ENCODE measurements at places on chromosomes 1 and 21.

GRCh38 chr1:235199441-235199840, 38.4 kb upstream of the RBM34 start:
- DNase-seq = peak; percentile 41

DNA sequence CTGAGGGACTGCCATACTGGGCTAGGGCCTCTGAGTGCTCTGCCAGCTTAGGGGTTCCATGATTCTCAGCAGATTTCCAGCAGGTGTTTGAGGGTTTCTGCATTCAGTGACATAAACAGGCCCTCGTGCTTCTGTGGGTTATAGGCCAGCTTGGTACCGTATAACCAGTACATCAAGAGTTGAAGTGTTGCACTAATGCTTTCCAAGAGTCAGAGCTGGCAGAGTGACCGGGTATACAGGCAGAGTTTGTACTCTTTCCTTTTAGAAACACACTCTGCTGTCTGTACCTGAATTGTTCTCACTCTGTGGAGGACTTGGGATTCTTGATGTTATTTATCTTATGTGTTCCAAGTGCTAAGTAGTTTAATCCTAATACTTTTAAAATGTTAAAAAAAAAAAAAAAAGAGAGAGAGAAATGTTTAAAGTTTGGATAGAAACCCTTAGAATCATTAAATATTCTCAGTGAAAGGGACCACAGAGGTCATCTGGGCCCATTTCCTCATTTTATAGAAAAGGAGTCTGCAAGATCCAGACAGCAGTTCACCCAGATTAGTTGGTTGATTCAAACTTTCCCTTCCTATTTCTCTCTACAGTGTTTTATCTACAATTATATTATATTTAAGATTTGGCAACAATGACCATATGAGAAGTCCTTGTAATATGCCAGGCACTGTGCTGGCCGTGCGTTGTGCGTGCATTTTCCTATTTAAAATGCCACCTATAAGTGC, 325.8 kb downstream of the KIF26B start:
- DNase-seq = no peak

DNA sequence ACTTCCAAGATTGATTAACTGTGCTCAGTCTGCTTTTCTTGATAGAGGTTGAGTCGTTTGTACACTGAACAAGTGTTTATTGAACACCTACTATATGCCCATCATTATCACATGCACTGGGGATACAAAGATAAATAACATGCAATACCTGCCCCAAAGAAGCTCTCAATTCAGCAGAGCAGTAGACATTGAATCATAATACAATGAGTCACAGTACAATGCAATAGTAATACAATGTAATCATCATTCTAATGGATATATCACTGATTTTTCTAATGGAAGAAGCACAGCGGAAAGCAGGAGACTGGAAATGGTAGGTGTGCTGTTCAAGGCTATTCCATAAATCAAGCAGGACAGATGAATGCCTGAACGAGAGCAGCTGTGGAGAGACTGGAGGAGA, 3.7 kb upstream of the SEC16B start:
- no peak for DNase-seq

DNA sequence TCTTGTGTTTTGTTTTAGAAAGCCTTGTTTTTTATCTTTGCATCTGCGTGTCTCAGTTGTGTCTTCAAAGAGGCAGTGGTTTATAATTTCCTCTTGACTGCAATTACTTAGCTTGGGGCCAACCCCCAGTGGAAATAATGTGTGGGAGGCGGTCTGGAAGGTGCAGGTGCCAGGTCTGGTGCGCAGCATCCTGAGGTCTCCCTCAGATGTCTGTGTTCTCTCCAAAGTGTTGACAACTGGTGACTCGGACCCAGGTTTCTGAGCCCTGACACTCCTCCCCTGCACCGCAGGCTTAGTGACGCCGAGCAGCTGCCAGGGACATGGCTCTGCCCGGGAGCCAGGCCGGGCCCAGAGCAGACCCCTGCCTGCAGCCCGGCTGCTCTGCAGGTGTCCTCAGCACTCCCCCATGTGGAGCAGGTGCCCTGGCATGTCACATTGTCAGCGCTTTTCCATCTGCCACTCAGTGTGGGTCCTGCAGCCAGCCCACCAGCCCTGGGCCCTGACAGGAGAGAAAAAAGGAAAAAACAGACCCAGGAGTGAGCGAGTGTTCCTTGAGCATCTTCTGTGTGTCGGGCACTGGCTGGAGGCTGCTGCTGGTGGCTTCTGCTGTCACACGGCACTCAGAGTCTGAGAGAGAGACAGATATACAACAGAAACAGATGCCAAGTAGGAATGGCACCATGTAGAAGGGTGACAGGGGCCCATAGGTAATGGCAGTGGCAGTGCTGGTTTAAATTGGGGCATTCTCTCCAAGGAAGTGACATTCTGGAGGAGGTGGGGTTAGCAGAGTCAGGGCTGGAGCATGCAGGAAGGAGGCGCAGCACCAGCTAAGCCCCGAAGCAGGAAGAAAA, 24.8 kb upstream of the SELENON start:
- DNase-seq = no peak

DNA sequence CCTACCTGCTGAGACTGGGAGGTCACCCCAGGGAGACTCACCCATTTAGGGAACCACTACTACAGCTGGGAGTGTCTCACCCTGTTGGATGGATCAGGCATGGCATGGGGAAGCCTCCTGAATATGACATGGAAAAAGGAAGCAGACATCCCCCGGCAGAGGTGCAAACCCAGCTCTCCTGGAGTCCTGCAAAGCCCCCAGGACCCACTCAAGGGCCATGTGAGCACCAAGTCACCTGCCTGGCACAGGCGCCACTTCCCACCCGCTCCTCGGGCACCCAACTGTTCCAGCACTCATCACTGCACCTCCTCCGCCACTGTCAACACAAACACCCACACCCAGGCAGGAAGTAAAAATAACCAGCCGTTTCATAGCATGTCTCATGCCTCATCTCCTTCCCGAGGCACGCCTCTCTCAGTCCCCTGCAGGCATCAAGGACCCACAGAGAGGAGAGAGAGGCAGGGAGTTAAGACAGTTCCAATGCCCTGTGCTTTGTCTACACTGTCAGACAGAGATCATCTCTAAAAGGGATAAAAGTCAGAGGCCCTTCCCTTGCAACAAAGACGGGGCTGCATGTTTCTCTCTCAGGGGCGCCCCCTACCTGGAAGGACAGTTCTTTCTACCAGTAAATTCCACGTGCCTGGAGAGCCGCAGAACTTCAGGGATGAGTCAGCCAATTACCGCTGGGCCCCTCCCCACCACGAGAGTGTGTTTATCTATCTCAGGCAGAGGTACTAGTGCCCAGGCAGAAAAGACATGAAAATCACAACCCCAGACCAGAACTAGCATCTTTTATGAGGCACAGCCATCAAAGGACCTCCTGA, 150.1 kb upstream of the SOD1 start:
- peak; percentile 31 for DNase-seq

DNA sequence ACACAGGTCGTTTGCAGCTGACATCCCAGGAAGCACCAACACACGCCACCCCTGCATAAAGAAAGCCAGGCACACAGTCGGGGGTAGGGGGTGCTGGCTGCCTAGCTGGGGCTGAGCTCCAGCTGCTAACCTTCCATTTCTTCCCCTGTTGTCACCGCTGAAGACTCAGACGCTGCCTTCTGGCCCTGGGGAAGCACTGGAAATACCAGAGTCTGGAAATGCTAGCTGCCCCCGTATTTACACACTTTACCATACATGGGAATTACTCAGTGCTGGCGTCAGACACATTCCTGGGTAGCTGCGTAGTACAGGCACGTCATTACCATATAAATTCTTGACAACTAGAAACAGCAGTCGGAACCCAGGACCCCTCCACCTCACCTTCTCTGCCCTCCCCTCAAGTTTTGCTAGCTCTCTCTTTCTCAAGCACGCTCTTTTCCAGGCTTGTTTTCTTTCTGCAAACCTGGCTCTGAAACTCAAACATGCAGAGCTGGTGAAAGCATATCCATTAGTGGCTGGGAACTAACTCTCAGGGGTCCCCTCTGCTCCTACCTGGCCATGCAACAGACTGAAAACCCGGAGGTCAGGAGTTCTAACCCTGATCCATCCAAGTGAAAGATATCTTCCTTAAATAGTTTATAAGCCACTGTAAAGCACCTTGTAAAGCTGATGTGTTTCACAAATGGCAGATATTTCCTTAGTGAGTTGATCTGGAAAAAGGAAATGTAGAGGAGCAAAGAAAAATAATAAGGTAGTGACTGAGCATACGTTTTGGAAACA, 3.3 kb downstream of the CSRP1 start:
- peak; percentile 93 for DNase-seq

DNA sequence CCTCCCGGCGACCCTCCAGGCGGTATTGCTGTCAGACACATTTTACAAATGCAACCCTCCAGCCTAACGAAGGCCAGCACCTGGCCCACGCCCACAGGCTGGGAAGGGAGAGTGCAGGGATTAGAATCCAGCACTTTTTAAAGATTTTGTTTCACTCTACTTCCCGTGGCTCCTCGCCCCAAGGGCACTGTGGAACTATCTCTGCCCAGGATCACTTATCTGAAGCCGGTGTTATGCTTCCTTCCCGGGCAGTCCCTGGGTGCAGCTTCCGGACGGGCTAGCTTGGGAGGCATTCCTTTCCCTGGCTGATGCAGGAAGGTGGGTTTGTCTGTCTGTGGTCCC, 35.8 kb downstream of the CCN1 start:
- no peak for DNase-seq

DNA sequence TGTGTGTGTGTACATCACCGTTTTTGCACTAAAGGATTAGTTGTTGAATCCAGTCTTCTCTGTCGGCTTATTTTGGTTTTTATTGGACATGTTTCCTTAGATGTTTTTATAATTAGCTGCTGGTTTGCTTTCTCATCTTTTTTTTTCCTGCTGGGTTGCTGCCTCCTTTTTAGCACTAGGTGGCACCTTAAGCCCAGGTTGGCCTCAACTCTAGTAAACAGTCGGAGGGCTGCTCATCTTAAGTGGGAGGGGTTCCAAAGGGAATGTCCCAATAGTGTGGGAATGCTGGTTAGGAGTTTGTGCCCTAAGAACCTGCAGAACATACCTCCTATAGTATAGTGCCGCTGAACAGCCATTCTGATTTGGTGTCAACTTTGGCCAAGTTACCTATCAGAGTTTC, 570.1 kb upstream of the CXADR start:
- peak; percentile 17 for DNase-seq

DNA sequence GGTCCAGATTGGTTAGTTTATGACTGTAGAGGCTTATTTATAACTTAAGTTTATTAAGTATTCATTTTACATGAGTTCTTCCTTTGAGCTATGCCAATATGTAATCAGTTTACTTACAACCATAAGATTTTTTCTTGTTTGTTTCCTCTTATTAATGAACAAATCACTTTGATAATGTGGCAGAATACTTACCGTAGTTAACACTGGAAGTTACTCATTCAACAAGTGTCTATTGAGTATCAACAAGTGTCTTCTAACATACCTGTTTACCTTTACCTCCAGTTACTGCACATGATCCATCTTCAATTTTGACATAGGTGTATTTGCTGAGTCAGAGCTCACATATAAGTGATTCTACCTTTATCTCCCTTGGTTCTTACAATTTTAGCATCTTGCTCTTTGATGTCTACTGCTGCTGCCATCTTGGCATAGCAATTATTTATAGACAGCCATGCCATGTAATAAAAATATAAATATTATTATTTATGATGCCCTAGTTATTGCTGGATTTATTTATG, 205.7 kb downstream of the NCAM2 start:
- DNase-seq = no peak

DNA sequence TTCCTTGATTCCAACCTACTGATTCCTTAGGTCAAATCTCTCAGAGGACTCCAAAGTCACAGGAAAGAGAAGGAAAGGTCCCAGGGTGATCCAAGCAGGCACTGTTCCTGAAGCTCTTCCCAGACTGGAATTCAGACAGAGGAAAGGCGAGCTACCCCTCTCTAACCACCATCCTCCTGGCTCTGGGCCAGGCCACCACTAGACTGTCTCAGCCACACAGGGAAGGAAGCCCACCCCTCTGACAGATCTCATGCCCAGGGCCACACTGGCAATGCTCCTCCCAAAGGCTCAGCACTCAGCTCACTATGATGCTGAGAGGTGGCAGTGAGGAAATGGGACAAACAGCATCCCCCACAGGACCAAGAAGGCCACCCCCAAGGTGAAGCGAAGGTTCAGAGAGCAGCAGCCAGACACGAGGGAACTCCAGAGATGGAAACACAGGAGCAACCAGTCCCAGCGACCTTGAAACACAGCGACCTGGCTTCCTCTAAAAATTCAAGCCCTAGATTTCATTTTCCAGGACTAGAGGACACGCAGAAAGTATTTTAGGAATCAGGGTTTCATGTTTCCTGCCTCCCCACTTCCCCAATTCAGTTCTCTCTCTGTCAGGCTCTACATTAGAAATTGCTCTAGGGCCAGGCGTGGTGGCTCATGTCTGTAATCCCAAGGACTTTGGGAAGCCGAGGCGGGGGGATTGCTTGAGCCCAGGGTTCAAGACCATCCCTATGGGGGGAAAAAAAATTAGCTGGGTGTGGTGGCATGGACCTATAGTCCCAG, 18.8 kb downstream of the PIK3C2B start:
- no peak for DNase-seq

GRCh38 chr1:214019499-214019898, 31.7 kb downstream of the PROX1 start:
- no peak for DNase-seq

GRCh38 chr1:37691497-37692077, 729 bp upstream of the CDCA8 start:
- no peak for DNase-seq

DNA sequence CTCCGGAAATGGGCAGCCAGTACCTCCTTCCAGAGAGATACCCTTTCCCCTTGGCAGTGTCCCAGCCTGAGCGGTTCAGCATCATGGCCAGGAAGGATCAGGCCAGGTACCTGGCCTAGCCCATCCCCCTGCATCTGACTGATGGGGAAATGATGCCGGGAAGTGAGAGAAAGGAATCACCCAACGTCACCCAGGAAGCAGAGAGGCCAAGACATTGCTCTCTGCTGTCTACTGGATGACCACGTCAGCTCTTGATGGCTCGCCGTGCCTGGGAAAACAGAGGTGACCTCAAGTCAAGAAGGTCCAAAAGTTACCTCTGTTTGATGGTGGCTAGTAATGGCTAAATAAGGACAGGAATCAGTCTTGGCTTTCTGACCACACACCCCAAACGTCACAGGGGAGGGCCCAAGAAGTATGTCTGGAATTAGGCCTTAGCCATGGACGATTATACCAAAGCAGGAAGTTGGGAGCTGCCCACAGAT, 79.0 kb downstream of the MRPL37 start:
- no peak for DNase-seq

DNA sequence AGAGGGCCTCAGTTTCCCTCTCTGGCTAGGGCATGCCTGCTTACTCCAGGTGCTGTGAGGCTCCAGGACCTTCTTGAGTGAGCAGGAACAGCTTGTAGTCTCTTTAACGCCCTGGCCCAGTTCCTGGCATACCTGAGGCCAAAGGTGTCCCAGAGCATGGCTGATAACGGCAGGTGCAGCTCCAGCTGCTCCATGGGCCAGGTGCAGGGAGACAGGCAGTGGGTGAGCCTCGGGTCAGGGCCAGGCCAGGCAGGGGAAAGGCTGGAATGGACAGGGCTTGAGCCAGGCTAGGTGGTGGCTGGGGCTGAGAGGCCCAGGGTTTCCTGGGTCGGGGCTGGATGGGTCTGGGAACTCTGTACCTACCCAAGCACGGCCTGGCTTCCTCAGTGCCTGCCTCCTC, 18.3 kb downstream of the EDN2 start:
- no peak for DNase-seq

All from NCI-H460 (cell line).